ENCODE measurements at places on chromosomes 1 and 21.

DNA sequence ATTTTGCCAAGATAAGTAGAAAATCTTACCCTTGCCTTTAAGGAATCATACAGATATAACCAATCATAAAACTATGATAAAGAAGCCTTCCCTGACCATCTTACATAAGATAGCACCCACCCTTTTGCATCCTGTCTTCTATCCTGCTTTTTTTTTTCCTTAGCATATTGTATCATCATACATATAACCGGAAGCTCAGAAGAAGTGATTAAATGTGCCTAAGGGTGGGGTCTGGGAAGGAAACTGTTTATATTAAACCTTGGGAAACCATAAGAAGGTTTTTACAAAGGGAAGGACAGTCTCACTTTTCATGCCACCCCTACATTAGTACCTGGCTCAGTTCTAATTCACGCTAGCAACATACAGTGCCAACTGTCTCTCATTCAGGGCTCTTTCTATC, 66.8 kb downstream of the LUZP1 start:
- peaks cover 3% of the 10 kb centered on the region for H3K36me3 ChIP-seq
- peaks cover 49% of the 10 kb centered on the region for H3K4me1 ChIP-seq
- no peak for DNase-seq
- H3K4me3 ChIP-seq, result no peak overlapping the region
- H3K27ac ChIP-seq, result peak overlapping the region; percentile 97

GRCh38 chr1:110674337-110675059, at the start of gene KCNA3:
Gene KCNA3 (minus strand): TSS chr1:110674940. CDS start chr1:110674809, 131 bp downstream.
- peaks cover 52% of the 10 kb centered on the region for H3K4me1 ChIP-seq
- peaks cover 11% of the 10 kb centered on the region for H3K36me3 ChIP-seq
- peak; percentile 63 for DNase-seq
- no peaks in the 10 kb centered on the region for H3K27me3 ChIP-seq
- H3K27ac ChIP-seq, result peak within 1 kb of the TSS; percentile 89
- peak within 1 kb of the TSS; percentile 100 for H3K4me3 ChIP-seq

DNA sequence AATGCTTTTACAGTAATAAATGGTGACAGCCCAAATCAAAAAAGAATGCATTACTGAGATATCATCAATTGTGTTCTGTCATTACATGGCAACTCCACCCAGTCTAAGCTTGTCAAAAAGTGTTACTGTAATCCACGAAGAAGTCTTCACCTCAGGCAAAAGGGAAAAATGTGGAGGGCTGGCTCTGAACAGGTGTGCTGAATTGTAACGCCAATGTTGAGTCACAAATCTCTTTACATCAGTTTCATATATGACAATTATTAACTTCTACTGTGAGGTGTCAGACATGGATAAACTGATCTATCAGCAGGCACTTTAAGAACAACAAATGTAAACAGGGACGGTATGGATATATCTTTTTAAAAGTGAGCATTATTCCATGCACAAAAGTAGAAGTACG, 98.5 kb upstream of the DMRTA2 start:
- no peak overlapping the region for H3K27ac ChIP-seq
- H3K4me3 ChIP-seq, result no peak overlapping the region
- H3K27me3 ChIP-seq, result no peaks in the 10 kb centered on the region
- peaks cover 2% of the 10 kb centered on the region for H3K36me3 ChIP-seq
- H3K4me1 ChIP-seq, result no peaks in the 10 kb centered on the region
- no peak for DNase-seq

GRCh38 chr1:230278871-230279582, 147.1 kb downstream of the PGBD5 start:
- H3K4me1 ChIP-seq, result peaks cover 6% of the 10 kb centered on the region
- H3K27ac ChIP-seq, result peak overlapping the region; percentile 21
- DNase-seq, result no peak

- H3K27ac ChIP-seq, result no peak overlapping the region
- H3K36me3 ChIP-seq, result no peaks in the 10 kb centered on the region
- H3K4me3 ChIP-seq, result no peak overlapping the region
Measured at GRCh38 chr1:51192213-51192843, 43.7 kb upstream of the RNF11 start.

DNA sequence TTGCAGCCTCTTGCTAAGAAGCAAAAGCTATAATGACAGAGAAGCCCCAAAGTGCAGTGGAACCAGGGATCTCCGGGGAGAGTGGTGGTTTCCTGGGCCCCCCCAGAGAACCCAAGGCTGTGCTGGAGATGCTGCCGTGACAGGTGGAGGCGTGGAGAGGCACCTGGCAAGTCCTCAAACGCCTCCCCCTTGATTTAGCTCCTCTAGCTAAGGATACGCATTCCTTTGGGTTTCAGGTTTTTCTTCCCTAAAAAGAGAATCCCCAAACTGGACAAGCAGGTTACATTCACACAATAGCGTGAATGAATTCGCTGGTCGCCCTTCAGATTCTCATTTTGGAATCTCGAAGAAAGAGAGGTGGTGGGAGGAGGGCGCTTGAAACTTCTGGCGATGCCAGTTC, 853 bp upstream of the ATP1A1 start:
- peak overlapping the region; percentile 96 for H3K4me3 ChIP-seq
- no peak for DNase-seq
- H3K27me3 ChIP-seq, result no peaks in the 10 kb centered on the region
- peaks cover 49% of the 10 kb centered on the region for H3K4me1 ChIP-seq
- peaks cover 2% of the 10 kb centered on the region for H3K36me3 ChIP-seq

DNA sequence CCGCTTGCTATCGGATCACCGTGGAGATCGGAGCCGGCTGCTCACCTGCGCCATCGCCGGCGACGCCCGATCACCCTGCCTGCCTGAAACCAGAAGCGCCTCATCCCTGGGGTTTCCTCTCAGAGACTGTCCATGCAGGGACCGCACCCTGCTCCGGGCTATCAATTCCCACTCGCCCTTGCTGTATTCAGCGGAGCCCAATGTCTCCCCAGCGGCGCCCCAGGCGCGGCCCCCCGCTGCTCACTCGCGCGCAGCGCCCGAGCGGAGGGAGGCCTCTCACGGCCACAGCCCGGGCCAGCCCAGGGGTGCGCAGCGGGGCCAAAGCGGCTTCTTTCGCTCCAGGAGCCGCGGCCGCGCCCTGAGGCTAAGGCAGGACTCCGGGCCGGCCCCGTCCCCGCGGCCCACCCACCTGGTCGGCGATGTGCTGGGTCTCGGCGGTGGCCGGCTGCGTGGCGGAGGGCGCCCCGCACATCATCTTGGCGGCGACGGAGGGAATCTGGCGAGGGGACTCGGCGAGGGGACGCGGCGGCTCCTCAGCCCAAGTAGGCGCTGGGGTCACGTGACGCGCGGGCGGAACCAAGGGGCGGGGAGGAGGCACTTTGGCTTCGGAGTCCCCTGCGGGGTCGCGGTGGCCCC, at the start of gene CSTB:
TSS of gene CSTB (minus strand) at position 514 of the 636 bp plus-strand sequence. CDS start at position 475, 39 bp downstream.
- peaks cover 35% of the 10 kb centered on the region for H3K4me1 ChIP-seq
- peak within 1 kb of the TSS; percentile 93 for H3K4me3 ChIP-seq
- H3K27ac ChIP-seq, result peak within 1 kb of the TSS; percentile 89
- peak; percentile 80 for DNase-seq
- no peaks in the 10 kb centered on the region for H3K27me3 ChIP-seq

GRCh38 chr1:248361121-248361715, at the start of gene OR2T4:
Gene OR2T4 (plus strand): TSS chr1:248361665. CDS start chr1:248361665, 0 bp downstream.
- peaks cover 32% of the 10 kb centered on the region for H3K27me3 ChIP-seq
- no peaks in the 10 kb centered on the region for H3K4me1 ChIP-seq
- DNase-seq, result no peak
- no peak within 1 kb of the TSS for H3K27ac ChIP-seq
- H3K4me3 ChIP-seq, result no peak within 1 kb of the TSS

DNA sequence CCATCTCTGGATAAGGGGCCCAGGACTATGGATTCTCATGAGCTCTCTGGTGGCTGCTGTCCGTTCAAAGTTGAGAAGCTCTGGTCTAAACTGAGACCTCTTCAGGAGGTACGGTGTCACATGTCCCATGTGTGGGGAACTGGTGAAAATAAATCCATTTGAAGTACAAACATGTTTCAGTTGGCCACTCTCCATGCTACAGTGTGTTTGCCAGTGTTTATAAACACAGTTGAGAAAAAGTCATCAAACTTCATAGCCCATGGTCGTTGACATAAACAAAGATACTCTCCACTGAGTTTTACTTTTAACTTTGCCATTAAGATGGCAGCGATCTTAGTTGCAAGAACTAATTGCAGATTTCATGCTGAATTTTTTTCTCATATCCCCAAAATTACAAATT, 72.8 kb downstream of the PSMG1 start:
- no peak for DNase-seq
- H3K36me3 ChIP-seq, result peaks cover 3% of the 10 kb centered on the region
- H3K27me3 ChIP-seq, result peaks cover 48% of the 10 kb centered on the region
- H3K4me1 ChIP-seq, result no peaks in the 10 kb centered on the region

DNA sequence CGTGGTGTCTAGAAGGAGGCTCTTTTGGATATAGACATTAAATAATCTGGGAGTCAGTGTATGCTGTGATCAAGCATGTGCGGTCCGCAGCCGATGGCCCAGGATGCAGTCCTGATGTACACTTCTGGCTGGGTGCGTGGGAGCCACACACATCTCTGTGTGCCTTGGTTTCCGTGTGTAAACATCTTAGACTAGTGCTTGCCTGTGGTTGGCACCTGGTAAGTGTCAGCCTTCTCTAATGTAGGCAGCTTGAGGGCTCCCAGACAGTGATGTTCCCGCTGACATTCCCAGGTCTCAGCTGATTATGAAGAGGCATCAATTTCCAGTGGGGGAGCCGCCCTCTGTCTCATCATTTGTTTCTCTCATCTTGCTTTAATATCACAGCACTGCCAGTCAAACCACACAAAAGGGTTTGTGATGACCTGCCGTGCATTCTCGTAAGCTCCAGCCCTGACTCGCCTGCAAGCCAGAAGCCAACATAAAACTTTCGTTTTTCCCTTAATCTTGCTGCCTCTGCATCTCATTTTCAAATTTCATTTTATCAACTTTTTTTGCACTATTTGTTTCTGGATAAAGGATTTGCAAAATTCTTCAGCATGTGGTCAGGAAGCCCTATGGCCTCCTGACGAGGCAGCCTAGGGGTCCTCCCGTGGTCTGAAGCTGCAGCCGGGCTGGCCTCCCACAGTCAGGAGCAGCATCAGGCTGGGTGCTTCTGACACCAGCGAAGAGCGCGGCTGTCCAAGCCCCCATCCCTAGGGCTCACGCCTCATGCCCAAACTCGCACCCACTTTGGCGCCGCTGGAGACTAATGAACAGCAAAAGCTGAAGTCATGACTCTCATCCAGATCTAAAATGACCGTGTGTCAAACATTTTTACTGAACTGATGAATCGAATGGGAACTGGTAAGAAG, 28.1 kb downstream of the PDE9A start:
- no peak for DNase-seq
- peaks cover 29% of the 10 kb centered on the region for H3K4me1 ChIP-seq
- H3K27ac ChIP-seq, result no peak overlapping the region
- H3K27me3 ChIP-seq, result no peaks in the 10 kb centered on the region
- no peaks in the 10 kb centered on the region for H3K36me3 ChIP-seq
- peak overlapping the region; percentile 5 for H3K4me3 ChIP-seq

GRCh38 chr1:217465102-217465501, 165.8 kb downstream of the GPATCH2 start:
- H3K27me3 ChIP-seq, result no peaks in the 10 kb centered on the region
- peaks cover 2% of the 10 kb centered on the region for H3K4me1 ChIP-seq
- peaks cover 7% of the 10 kb centered on the region for H3K36me3 ChIP-seq

- no peak for DNase-seq
- H3K27me3 ChIP-seq, result no peaks in the 10 kb centered on the region
- H3K36me3 ChIP-seq, result peaks cover 2% of the 10 kb centered on the region
- H3K27ac ChIP-seq, result no peak overlapping the region
- H3K4me3 ChIP-seq, result peak overlapping the region; percentile 10
Measured at GRCh38 chr1:198101716-198102453, 54.9 kb upstream of the NEK7 start.

All from T-helper 17 cell (primary cell).